Thoracic aorta (tissue), 2 donors: ENCODE measurements at places on chromosomes 6 and 20.

DNA sequence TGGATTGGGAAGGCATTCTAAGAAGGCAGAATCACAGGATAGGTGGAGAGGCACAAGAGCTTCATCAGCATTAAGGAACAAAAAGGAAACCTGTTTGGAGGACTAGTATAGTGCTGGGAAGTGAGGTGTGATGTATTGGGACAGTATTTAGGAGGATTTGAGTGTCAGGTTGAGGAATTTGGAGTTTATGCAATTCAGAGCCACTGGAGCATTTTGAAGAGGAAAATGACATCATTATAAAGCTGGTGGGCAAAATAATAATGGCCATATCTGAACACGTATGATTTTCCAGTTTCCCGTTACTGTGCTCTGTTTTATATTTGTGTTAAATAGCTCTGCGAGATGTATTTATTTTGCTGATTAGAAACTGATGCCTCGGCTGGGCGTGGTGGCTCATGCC, 14.2 kb downstream of the NDUFAF5 start:
- no peak for DNase-seq

DNA sequence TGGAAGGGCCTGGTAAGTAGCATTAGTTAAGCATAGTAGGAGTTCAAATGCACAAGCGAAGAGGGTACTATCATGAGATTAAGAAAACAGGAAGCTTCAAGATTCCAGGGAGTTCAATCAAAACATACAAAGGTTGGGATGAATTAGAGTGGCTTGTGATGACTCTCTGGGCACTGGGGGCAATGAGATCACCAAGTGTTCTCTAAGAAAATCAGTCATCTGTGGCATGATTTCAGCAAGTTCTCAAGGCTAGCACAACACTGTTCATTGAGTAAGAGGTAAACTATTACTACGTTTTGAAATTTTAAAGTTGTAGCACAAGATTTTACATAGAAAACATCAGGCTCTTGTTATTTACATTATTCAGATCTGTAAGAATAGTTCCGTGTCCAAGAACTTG, 139.7 kb upstream of the FLRT3 start:
- DNase-seq: no peak

GRCh38 chr6:130796313-130796905, 30.8 kb upstream of the SMLR1 start:
- no peak for DNase-seq

GRCh38 chr6:83868639-83869038, 9.2 kb downstream of the CYB5R4 start:
- no peak for DNase-seq

DNA sequence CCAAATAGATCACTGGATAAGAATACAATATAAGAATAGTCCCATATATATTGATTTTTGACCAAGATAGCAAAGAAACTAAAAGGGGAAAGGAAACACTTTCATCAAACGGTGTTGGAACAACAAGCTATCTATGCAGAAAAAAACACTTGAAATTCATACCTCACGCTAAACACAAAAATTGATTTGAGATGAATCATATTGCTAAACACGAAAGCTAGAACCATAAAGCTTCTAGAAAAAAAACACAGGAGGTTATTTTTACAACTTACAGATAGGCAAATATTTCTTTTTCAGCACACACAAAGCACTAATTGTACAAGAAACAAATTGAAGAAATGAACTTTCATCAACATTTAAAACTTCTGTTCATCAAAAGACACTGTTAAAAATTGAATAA, 36.7 kb upstream of the TMEM14A start:
- no peak for DNase-seq

GRCh38 chr20:59825944-59826759, 107.3 kb downstream of the SYCP2 start:
- no peak for DNase-seq

GRCh38 chr6:155412335-155412734, 43.3 kb downstream of the NOX3 start:
- DNase-seq: no peak
